ENCODE measurements at places on chromosomes 13 and 19.
A peak's percentile ranks its signal among the peaks of the same experiment; 100 is the strongest.

- no peak for DNase-seq
Observed at GRCh38 chr13:27037571-27037970, 134.0 kb downstream of the USP12 start.

GRCh38 chr13:20438801-20439200 is 86.9 kb downstream of the CRYL1 start:
- no peak for DNase-seq

- peak; percentile 78 for DNase-seq
Observed at GRCh38 chr19:38634757-38635482, 12.5 kb upstream of the ACTN4 start.

DNA sequence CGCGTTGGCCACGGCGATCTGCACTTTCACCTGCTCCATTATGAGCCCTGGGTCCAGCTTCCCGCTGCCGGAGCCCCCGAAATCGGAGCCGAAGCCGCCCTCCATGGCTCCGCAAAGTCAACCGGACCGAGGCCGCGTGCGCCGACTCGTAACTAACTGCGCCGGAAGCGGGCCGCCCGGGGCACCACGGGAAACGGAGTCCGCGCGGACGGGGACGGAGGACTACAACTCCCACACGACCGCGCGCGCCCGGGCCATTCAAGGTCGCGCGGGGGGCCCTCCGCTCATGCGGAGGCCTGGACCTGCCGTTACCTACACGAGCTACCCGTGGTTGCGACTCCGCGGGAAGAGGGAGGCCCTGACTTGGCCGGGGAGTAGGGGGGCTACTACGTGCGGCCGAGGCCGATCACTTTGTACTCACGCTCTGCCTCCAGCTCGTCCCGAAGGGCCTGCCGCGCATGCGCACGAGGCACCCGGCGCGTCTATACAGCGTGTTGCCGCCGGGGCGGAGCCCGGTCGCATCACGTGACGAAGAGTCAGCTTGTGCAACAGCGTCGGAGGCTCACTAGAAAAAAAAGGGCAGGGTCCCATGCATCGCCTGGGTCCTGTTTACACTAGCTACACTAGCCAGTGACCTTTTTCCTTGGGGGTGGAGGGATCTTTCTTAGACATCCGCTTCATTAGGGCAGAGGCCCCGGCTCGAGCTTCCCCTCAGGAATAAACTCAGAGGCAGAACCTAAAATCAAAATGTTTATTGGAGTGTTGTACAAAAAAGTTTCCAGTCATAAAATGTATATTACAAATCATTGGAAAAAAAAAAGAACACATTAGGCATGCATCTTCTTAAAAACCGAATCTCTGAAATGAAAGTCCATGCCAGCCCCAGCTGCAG is at the start of gene TIMM13:
Gene TIMM13 (minus strand): TSS at position 158 of the 892 bp plus-strand sequence. CDS start 53 bp downstream, at position 105.
- peak; percentile 95 for DNase-seq

DNA sequence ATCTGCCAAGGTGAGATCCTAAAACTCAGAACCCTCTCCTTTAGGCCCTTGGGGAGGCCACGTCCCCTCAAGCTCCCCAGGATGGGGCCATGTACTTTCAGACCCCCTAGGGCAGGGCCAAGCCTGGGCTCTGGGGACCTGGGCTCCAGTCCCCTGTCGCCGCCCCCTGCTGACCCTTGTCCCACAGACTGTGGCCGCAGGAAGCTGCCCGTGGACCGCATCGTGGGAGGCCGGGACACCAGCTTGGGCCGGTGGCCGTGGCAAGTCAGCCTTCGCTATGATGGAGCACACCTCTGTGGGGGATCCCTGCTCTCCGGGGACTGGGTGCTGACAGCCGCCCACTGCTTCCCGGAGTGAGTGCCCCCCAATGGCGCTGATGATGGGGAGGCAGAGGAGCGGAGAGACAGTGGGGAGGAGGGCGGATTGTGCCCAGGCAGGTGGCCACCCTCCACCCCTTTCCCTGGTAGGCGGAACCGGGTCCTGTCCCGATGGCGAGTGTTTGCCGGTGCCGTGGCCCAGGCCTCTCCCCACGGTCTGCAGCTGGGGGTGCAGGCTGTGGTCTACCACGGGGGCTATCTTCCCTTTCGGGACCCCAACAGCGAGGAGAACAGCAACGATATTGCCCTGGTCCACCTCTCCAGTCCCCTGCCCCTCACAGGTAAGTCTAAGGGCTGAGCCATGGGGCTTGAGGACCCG is 18.8 kb downstream of the HPN start:
- DNase-seq, result no peak

DNA sequence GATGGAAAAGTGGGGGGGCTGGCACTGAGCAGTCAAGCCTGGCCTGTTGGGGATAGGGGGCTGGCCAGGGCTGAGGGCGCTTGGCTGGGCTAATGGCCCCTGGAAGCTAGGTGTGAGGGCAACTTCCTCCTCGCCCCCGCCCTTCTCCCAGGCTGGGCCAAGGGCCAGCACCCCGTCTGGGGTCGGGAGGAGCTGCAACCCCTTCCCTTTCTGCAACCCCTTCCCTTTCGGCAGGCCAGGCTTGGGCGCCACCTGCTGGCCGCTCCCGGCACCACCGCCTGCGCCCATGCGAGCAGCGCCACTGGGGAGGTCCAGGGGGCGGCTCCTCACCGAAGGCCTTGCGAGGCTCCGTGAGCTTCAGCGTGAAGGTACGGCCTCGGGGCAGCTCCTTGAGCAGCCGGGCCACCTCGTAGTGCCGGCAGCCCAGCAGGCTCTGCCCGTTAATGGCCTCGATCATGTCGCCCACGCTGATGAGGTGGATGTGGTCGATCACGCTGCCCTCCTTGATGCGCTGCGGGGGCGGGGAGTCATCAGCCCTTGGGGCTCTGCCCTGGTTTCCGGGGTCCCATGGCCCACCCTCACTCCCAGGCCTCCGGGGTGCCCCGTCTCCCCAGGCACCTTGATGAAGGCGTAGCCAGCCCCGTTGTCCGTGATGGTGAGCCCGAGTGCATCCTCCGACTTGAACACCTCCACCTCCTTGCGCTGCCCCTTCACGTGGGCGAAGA is 5.0 kb upstream of the PTGER1 start:
- DNase-seq, result peak; percentile 76
